ENCODE measurements at places on chromosomes 7 and 10. TPM values are rescaled to one million over a fixed set of nuclear protein-coding genes. Genes with fewer than 3 reads are reported as not detected.
A peak's percentile ranks its signal among the peaks of the same experiment; 100 is the strongest.

- no peaks in the 10 kb centered on the region for H3K27me3 ChIP-seq
- peak overlapping the region; percentile 6 for H3K27ac ChIP-seq
- peaks cover 36% of the 10 kb centered on the region for H3K4me1 ChIP-seq
- peak; percentile 46 for DNase-seq
- no peaks in the 10 kb centered on the region for H3K36me3 ChIP-seq
Measured at GRCh38 chr10:103763374-103764202, 91.8 kb downstream of the SH3PXD2A start.

DNA sequence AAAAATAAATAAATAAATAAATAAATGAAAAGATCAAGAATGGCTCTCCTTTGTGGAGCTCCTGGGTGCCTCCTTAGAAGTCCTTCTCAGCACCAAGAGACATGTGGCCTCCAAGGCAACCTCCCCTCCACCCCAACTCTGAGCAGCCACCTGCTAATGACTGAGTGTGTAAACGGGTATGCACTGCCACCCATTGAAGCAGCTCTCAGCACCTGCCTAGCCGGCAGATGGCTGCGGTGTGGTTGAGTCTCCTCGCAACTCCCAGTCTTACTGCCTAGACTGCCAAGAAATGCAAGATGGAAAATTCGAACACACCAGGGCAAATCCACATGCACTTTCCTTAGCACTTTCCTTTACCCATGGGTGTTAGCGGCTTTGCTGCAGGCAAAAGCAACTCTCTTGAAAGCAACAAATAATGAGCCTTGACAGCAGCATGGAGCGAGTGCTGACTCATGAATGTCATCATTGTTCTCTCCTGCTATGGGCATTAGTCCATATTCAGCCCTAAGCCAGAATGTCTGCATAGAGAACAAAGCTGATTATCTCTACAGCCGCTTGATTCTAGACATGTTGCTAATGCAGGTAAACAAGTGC is 913.9 kb upstream of the AUTS2 start:
- DNase-seq: peak; percentile 17
- H3K4me1 ChIP-seq: no peaks in the 10 kb centered on the region
- H3K27me3 ChIP-seq: no peaks in the 10 kb centered on the region
- no peak overlapping the region for H3K4me3 ChIP-seq

DNA sequence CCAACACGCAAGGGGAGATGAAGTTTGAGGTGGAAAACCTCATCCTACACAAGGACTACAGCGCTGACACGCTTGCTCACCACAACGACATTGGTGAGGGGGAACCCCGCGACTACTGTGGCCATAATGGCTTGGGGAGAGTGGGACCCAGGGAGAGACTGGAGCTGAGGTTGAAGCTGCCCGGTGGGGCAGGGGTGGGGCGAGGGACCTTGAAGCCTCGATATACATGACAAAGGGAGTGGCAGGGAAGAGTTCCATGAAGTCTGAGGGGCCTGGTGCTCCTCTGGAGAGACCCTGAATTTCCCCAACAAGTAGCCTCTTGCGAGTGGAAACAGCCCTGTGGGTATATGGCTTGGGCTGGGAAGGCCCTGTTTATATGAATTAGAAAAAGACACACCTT is 3.1 kb downstream of the PLAU start:
- H3K36me3 ChIP-seq: peaks cover 55% of the 10 kb centered on the region
- no peaks in the 10 kb centered on the region for H3K27me3 ChIP-seq
- peak overlapping the region; percentile 19 for H3K4me3 ChIP-seq
- no peak for DNase-seq

- H3K36me3 ChIP-seq: no peaks in the 10 kb centered on the region
- no peaks in the 10 kb centered on the region for H3K27me3 ChIP-seq
- peaks cover 22% of the 10 kb centered on the region for H3K4me1 ChIP-seq
- DNase-seq: no peak
- no peak overlapping the region for H3K27ac ChIP-seq
- peak overlapping the region; percentile 81 for H3K4me3 ChIP-seq
Measured at GRCh38 chr10:101063050-101063525, 1.3 kb downstream of the KAZALD1 start.

DNA sequence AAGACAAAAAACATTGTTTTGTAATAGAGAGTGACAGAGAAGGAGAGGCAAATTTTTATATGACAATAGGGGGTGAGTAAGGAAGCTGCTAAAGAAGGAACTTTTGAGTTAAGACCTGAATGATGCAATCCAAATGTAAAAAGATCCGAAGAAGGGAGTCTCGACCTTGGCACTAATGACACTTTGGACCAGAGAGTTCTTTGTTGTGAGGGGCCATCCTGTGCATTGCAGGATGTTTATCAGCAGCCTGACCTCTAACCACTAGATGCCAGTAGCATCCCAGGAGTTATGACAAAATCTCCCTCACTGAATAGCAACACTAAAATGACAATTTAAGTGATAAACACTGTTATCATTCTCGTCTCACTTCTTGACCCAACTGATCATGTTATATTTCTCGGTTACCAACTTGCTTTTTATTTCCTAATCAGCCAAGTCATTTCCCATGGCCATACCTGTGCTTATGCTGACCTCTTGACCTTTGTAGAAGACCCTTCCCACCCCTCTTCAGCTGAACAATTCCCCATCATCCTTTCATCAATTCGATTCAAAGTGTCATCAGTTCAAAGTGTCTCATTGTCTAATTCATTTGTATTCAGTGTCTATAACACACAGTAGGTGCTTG is 30.0 kb downstream of the DGKI start:
- no peak overlapping the region for H3K27ac ChIP-seq
- H3K4me3 ChIP-seq: no peak overlapping the region
- H3K36me3 ChIP-seq: no peaks in the 10 kb centered on the region
- H3K4me1 ChIP-seq: peaks cover 11% of the 10 kb centered on the region

DNA sequence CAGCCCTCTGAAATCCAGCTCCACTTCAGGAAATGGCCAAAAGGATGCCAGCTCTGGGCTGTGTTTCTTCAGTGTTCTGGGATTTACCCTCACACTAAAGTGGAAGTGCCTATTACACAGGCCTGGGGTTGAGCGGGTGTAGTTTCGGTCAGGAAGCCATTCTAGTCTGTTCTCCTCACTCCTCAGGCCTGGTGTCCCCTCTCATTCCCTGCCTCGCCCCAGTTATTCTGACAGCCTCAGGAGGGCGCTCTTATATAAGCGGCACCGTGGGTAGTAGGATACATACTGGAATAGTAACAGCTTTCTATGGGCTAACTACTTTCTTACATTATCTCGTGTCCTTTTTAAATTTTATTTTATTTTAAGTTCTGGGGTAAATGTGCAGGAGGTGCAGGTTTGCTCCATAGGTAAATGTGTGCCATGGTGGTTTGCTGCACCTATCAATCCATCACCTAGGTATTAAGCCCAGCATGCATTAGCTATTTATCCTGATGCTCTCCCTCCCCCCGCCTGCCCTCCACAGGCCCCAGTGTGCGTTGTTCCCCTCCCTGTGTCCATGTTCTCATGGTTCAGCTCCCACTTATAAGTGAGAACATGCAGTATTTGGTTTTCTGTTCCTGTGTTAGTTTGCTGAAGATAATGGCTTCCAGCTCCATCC is 12.2 kb upstream of the LGI1 start:
- no peak for DNase-seq
- no peak overlapping the region for H3K4me3 ChIP-seq
- peaks cover 2% of the 10 kb centered on the region for H3K4me1 ChIP-seq

DNA sequence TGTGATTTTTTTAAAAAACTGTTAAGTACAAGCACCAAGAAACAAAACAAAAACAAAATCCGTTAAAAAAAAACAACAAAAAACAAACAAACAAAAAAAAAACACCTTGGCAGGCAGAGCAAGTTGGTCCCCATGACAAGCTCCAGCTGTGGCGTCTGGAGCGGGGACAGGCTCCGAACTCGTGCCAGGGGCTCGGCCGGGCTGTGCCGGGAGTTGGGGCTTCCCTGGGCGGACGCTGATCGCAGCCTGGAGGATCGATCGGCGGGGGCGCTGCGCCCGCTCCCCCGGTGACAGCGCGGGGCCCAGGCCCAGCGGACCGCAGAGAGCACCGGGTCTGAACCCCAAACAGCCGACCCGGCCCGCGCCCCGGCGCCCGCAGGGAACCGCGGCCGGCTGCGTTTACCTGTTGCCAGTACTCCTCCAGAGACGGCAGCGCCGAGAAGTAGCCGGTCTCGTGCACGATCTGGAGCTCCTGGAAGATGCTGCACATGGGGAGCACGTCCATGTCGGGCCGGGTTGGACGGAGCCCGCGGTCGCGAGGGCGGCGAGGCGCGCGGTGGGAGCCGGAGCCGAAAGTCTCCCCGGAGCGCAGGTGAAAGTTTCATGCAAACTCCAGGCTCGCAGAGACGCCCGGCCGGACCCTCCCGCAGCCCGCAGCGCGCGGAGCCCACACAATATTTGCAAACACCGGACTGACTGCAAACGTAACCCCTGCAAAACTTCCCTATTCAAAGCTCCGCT is at the start of gene KLF6:
KLF6 (minus strand) TSS at position 700 of the 741 bp plus-strand sequence; CDS start at position 505, 195 bp downstream.
- no peaks in the 10 kb centered on the region for H3K27me3 ChIP-seq
- H3K27ac ChIP-seq: peak within 1 kb of the TSS; percentile 97
- peak; percentile 28 for DNase-seq

- H3K27ac ChIP-seq: peak overlapping the region; percentile 54
- DNase-seq: no peak
Measured at GRCh38 chr10:71727738-71728737, 8.5 kb upstream of the C10orf105 start.

GRCh38 chr10:121245754-121246153 is 352.5 kb downstream of the FGFR2 start:
- H3K27ac ChIP-seq: no peak overlapping the region
- H3K36me3 ChIP-seq: no peaks in the 10 kb centered on the region
- H3K4me1 ChIP-seq: no peaks in the 10 kb centered on the region

DNA sequence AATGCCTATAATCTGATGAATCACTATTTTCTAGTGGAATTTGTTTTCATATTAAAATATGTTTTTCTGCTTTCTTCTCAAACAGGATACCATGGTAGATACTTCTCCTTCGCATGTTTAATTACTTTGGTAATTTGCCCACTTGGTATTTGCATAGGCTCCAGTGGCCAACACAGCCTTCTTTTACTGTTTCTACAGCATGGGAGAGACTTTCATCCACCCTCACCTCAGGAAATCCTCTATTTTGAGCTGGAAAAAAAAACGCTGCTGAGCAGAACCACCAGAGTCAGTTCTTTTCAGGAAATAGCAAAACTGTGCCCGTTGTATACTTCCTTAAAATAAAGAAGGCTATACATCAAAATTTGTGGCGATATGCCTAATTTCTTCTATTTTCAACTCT is 213.3 kb downstream of the MDFIC start:
- H3K27ac ChIP-seq: no peak overlapping the region
- H3K4me3 ChIP-seq: no peak overlapping the region
- H3K4me1 ChIP-seq: 0 out of 2 replicates have a peak, but pooled peaks cover 2% of the 10 kb centered on the region

DNA sequence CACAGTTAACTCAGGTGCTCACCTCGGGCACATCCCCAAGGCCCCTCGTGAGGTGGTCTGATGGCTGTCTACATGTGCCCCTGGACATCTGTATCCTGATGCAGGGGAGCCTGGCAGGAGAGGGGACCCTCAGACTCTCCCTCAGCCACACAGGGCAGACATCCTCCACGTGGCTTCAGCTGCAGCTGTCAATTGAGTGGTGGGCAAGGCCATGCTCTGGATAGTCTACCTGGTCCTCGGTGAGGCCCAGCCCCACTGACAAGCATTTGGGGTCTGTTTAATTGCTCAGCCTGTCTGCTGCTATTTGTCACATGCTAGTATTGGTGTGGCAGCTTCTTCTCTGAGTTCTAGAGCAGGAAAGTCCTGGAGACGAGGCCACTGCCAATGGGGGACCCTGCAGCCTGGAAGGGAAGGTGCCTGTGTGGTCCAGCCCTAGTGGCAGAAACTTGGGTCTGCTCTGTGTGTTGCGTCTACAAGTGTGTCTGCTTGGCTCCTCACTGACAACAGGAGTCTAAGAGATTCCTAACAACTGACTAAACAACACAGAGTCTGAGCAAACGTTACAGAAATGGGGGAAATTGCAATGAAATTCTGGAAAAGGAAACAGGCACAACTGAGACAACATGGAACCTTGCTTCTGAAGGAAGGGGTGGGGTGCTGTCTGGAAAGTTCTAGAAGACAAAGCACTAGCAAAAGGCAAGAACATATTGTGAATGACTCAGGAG is 59.3 kb upstream of the IGFBP3 start:
- no peak overlapping the region for H3K4me3 ChIP-seq
- peak; percentile 74 for DNase-seq
- peak overlapping the region; percentile 51 for H3K27ac ChIP-seq
- H3K4me1 ChIP-seq: peaks cover 30% of the 10 kb centered on the region
- no peaks in the 10 kb centered on the region for H3K36me3 ChIP-seq

GRCh38 chr10:116073001-116073400 is 200.0 kb downstream of the GFRA1 start:
- H3K27ac ChIP-seq: no peak overlapping the region
- H3K27me3 ChIP-seq: no peaks in the 10 kb centered on the region
- no peaks in the 10 kb centered on the region for H3K36me3 ChIP-seq
- H3K4me1 ChIP-seq: no peaks in the 10 kb centered on the region
- no peak overlapping the region for H3K4me3 ChIP-seq
- no peak for DNase-seq

DNA sequence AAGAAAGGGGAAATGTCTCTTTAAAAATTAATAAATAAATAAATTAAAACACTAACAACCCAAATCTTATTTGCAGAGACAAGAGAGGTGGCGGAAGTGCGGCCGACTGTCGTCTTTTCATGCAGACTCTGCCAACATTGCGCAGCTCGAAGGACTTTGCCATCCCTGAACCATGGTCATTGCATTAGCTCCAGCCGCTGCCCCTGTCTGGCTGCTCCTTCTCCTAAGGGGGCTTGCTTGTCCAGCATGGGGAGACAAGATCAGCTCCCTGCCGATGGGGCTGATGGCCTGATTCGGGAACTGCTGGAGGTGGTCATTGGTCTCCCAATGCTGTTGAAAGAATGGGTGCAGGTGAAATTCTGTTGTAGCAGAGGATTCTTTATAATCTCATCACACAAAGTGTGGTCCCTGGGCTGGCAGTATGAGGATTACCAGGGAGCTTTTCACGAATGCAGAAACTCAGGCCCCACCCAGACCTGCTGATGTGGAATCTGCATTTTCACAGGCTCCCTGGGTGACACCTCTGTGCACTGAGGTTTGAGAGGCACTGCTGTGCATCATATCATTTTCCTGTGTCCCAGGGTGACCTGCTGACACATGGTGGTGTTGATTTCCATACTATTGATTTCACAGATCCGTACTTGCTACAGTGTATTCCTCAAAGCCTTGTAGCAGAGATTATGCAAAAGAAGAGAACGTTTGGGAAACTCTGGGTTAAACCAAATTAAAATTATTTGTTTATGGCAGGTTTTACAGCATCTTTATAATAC is 172.4 kb upstream of the ZMIZ1 start:
- H3K27me3 ChIP-seq: peaks cover 73% of the 10 kb centered on the region
- no peaks in the 10 kb centered on the region for H3K4me1 ChIP-seq
- no peak overlapping the region for H3K4me3 ChIP-seq

- no peak for DNase-seq
- H3K27me3 ChIP-seq: no peaks in the 10 kb centered on the region
- no peak overlapping the region for H3K27ac ChIP-seq
Measured at GRCh38 chr7:2256306-2257045, 14.4 kb downstream of the NUDT1 start.

GRCh38 chr7:36565792-36566356 is 158.4 kb downstream of the AOAH start:
- no peaks in the 10 kb centered on the region for H3K4me1 ChIP-seq
- H3K27me3 ChIP-seq: peaks cover 3% of the 10 kb centered on the region
- DNase-seq: no peak
- H3K4me3 ChIP-seq: no peak overlapping the region

GRCh38 chr7:140734096-140734495 is 37.6 kb downstream of the NDUFB2 start:
- no peak overlapping the region for H3K27ac ChIP-seq
- no peaks in the 10 kb centered on the region for H3K4me1 ChIP-seq
- peaks cover 2% of the 10 kb centered on the region for H3K36me3 ChIP-seq
- no peaks in the 10 kb centered on the region for H3K27me3 ChIP-seq

Gene HEPACAM2
- polyA plus RNA-seq: not detected

Gene HOXA9
- polyA plus RNA-seq: 0.59 TPM
